SHP77 (cell line): ENCODE measurements at places on chromosomes 1 and 21.

DNA sequence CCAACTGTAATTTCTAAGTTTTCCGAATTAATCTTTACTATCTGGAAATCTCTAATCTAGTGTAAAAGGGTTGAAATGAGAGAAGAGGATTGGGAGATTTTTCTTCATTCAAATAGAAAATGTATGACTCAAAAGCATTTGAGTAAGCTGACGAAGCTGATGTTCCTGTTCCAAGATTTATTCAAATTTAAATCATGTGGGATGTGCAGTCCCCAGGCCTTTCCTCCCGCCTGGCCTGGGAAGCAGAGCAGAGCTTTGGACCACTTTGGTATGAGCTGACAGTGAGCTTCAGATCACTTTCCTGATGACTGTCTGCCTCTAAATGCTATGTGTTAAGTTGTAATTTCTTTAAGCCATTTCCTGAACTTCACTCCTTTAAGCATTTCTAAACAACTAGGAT, 192.0 kb downstream of the DHRS3 start:
- no peak for DNase-seq

DNA sequence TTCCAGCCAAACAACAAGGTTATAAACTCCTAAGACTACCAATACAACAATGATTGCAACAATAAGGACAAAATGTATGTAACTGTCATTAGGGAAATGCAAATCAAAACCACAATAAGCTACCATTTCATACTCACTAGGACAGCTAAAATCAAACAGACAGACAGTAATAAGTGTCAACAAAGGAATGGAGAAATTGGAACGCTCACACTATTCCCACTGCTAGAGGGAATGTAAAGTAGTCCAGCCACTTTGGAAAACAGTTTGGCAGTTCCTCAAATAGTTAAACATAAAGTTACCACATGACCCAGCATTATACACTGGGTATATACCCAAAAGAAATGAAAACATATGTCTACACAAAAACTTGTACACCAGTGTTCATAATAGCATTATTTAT, 9.3 kb downstream of the PRKAB2 start:
- no peak for DNase-seq

GRCh38 chr1:245448975-245449431, 294.2 kb downstream of the KIF26B start:
- DNase-seq: no peak

GRCh38 chr1:202286622-202287097, 55.1 kb downstream of the UBE2T start:
- no peak for DNase-seq

DNA sequence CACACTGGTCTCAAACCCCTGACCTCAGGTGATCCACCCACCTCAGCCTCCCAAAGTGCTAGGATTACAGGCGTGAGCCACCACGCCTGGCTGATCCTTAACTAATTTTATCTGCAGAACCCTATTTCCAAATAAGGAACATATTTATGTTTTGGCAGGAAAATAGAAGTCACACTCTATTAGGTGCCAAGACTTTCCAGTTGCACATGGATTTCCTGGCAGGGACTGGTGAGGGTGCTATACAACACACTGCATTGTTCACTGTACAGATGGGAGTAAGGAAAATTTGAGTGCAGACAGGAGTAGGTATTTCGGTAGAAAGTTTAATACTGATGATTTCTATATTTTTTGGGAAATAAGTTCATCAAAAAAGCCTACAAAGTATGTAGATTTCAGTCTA, 605.3 kb upstream of the B3GALT2 start:
- DNase-seq: no peak

- DNase-seq: no peak
Measured at GRCh38 chr1:96365076-96365475, 356.5 kb upstream of the PTBP2 start.

- DNase-seq: no peak
Measured at GRCh38 chr1:236524895-236525184, 1.1 kb downstream of the LGALS8 start.

- DNase-seq: no peak
Measured at GRCh38 chr1:92587445-92587844, 100.7 kb upstream of the GFI1 start.

GRCh38 chr1:19360843-19361610, 48.9 kb downstream of the SLC66A1 start:
- no peak for DNase-seq

GRCh38 chr21:26123012-26123411, 47.6 kb downstream of the APP start:
- DNase-seq: no peak

DNA sequence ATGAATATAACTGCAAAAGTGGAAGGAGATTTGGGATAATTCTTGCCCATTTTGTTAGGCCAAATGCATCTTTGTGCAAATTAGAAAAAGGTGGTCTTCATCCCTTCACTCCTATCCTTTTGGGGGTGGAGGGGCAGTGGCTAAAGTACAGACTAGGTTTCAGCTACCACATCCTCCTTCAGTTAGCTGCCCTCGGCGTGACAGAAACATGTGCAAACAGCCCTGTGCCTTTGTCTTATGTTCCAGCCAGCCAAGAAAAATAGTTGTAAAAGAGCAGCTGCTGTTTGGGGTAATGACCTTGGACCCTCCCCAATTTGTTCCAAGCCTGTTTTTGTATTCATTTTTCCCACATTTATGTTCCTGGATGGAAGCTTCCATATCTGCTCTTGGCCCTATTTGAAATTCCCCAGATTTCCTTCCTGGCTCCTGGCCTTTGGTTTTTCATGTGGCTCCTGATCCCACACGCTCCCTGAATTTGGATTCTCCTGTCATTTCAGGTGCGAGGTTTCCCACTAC, 8.3 kb upstream of the LGALS8 start:
- DNase-seq: peak; percentile 92

GRCh38 chr1:164608651-164609057, 49.7 kb downstream of the PBX1 start:
- DNase-seq: no peak

DNA sequence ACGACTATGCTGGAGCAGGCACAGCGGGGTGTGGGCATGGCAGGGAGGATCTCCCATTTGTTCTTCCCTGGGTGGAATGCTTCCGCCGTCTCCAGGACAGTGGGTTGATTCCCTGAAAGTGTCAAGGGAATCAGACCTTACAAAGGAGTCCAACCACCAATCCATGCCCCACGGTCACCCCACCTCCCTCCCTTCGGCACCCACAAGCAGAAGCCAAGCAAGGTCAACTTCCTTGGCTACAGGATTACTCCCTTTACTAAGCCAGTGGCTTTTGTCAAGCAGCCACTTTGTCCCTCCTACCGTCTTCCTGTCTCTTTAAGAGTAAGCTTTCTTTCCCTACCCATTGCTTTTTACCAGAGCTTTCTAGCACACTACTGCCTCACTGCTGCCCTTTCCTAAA, 15.9 kb upstream of the NUAK2 start:
- DNase-seq: no peak

GRCh38 chr1:183780757-183781156, 24.2 kb upstream of the RGL1 start:
- DNase-seq: no peak

DNA sequence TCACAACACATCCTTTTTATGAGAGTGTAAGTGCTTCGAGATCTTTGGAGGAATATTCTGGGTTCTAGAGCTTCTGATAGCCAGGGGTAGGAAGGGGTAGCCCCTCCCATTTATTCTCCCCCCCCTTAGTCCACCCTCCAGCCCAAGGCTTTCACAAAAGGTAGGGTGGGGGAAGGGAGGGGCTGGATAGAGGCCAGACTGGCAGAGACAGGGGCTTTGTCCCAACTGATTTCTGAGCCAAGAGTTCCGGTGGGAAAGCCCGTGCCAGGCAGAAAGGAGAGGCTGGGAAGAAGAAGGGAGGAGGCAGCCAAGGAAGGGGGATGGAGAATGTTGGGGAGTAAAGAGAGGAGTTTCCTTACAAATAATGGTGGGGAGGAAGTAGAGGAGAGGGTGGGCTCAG, 3.1 kb downstream of the BCAN start:
- DNase-seq: no peak

GRCh38 chr21:26842974-26843932, 2.0 kb downstream of the ADAMTS1 start:
- peak; percentile 21 for DNase-seq

GRCh38 chr1:116133696-116134475, 22.7 kb downstream of the MAB21L3 start:
- DNase-seq: no peak

GRCh38 chr1:27318596-27318995, 3.4 kb upstream of the TMEM222 start:
- no peak for DNase-seq

DNA sequence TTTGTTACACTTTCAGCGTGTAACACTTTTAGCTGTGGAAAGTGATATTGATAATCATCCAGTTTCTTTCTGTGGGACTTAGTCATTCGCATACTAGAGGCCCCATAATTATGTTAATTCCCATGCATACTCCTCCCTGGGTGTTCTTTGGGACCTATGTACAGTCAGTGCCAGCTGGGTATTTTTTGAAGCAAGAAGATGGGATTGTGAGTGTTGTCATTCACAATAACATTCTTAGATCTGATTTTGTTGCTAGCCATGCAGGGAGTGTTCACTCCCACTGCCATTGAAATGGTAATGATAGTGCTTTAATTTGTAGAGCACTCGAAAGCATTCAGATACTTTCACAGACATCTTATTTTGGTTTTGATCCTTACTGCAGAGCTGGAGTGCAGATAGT, 11.6 kb downstream of the SARS1 start:
- no peak for DNase-seq

- DNase-seq: no peak
Measured at GRCh38 chr21:46381541-46381940, 57.6 kb downstream of the PCNT start.
